ENCODE measurements at places on chromosomes 12 and 14. TPM values are rescaled to one million over a fixed set of nuclear protein-coding genes. Genes with fewer than 3 reads are reported as not detected.
A peak's percentile ranks its signal among the peaks of the same experiment; 100 is the strongest.

The SPX gene
- total RNA-seq: 1.5 TPM

The EMP1 gene
- total RNA-seq: 1.7 TPM

The POU6F1 gene
- 3.8 TPM for total RNA-seq

The PTCSC3 gene
- not detected for total RNA-seq

The BCL7A gene
- 16.2 TPM for total RNA-seq

The RTL1 gene
- total RNA-seq: 0.15 TPM

The TMCC3 gene
- 1.3 TPM for total RNA-seq

GRCh38 chr12:104551-105081, 38.0 kb downstream of the IQSEC3 start:
- no peak for DNase-seq

DNA sequence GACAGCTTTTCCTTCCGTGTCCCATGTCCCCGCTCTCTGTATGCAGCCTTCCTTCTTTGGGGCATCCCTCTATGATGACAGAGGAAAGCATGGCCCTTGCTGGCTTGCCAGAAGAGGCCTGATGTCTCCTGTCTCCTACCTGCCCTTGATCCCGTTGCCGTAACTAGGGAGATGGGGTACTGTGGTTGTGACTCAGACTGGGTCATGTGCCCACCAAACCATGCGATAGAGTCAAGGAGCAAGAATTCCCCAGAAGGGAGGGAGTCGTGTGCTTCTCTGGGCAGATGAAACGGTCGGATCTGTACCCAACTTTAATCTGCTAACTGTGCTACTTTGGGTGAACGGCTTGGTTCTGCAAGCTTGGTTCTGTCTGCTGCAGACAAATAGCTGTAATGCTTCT, 99.1 kb upstream of the DYNC1H1 start:
- DNase-seq: no peak

- DNase-seq: no peak
Observed at GRCh38 chr12:4881266-4882064, 28.2 kb upstream of the KCNA1 start.

DNA sequence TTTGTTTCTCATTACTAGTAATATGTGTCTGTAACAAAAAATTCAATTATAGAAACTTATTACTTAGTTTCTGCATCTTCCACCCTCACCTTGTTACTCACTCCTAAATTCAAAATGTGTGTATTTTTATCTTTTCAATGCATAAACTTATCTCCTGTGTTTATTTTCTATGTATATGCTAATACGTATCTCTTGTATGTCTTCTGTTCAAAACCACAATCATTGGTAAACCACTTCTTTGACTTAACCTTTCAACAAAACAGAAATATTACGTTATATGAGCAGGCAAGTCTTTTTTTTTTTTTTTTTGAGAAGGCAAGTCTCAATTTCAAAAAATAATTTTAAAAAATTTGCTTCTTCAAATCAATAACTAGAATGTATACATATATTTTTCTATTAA, 39.2 kb upstream of the RPH3A start:
- DNase-seq: no peak

DNA sequence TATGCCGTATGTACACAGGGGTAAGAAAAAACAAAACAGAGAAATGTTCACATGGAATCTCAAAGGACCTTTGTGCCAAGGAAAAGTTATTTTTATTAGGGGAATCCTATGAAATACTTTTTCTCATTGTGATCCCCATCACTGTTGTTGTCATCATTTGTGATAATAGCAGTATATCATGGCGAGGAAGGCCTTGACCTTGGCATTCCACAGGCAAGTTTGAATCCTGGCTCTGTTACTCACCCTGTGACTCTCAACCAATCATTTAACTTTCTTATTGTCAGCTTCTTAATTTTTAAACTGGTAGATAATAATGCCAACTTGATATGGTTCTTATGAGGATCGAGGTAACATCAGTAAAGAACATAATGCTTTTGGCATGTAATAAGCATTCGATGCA, 142.2 kb upstream of the DDHD1 start:
- DNase-seq: no peak

GRCh38 chr12:5178571-5178970, 134.9 kb downstream of the KCNA5 start:
- no peak for DNase-seq

DNA sequence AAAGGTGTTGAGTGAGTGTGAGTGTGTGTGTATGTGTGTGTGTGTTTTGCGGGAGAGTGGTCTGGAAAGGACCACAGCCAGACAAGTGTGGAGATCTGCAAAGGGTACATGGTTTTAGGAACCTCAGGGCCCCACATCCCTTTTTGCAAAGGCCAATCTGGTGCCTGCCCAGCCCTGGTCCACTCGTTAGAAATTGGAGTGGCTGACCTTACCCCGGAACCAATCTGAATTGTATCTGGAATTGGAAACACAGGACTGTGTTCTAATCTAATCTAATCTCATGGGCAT, 11.3 kb upstream of the TBX3 start:
- no peak for DNase-seq

- no peak for DNase-seq
Observed at GRCh38 chr12:6020930-6021329, 75.9 kb upstream of the ANO2 start.

- DNase-seq: no peak
Observed at GRCh38 chr12:6646276-6647082, 753 bp downstream of the ACRBP start.

DNA sequence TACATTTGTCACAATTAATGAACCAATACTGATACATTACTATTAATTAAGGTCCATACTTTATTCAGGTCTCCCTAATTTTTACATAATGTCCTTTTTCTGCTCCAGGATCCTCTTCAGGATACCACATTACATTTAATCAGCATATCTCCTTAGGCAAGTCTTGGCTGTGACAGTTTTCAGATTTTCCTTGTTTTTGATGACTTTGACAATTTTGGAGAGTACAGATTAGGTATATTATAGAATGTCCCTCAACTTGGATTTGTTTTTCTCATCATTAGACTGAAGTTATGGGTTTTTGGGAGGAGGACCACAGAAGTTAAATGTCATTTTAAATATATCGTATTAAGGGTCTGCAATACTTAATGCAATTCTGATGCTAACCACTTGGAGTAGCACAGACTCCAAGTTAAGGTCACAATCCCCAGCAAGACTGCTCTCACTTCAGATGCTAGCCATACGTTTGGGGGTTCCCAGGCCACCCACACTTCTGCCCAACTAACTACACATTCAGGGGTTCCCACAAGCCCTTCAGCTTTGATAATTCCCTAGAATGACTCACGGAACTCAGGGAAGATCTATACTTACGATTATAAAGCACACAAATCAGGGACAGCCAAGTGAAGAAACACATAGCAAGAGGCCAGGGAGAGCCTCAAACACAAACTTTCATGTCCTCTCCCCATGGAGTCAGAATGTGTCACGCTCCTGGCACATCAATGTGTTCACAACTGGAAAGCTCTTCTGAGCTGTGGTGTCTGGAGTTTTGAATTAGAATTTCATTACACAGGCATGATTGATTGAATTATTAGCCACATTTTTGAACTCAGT, 17.0 kb upstream of the NUBPL start:
- DNase-seq: peak; percentile 27

DNA sequence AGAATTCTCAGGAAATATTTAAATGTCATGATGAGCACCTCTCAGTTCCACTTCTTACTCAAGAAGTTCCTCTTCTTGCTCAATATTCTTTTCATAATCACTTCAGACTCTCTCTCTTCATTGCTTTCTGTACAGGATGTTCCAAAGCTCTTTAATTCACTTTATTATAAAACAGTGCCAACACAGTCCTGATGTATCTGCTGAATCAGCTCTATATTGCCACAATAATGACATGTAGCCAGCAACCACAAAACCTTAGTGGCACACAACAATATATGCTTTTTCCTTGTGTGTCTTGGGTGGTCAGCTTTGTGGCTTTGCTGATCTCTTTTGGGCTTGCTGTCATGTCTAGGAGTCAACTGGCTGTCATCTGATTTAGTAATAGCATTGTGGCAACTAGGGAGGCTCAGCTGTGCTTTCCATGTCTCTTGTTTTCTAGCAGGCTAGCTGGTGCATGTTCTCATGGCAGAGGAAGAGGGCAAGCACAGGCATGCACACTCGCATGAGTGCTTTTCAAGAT, 52.8 kb upstream of the SLC2A13 start:
- peak; percentile 2 for DNase-seq

- DNase-seq: no peak
Observed at GRCh38 chr12:77238335-77238734, 173.0 kb upstream of the E2F7 start.
